ENCODE measurements at places on chromosomes 5 and 9.

GRCh38 chr5:153372425-153373129, 117.9 kb upstream of the GRIA1 start:
- no peak for DNase-seq

DNA sequence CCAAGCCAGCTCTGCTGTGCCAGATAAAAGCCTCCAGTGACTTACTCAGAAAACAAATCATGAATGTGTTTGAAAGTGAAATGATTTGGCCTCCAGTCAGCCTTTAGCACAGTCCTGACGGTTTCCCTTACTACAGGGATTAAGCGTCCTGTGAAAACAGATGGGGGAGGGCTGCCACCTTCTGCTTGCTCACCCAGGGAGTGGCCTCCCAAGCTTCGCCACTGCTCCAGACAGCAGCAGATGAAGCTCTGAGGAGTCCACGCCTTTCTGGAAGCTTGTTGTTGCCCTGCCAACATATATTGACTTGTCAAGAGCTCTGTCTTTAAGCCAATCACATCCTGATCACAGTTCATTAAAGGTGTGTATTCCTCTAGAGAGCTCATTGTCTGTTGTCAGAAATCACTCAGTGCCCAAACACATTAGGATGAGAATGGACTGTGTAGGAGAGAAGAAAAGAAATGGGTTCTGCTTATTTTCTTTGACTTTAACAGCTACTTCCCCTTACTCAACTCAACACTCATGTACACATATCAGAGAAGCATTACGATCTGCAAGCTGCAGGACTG, 4.9 kb upstream of the FYB1 start:
- DNase-seq = no peak

DNA sequence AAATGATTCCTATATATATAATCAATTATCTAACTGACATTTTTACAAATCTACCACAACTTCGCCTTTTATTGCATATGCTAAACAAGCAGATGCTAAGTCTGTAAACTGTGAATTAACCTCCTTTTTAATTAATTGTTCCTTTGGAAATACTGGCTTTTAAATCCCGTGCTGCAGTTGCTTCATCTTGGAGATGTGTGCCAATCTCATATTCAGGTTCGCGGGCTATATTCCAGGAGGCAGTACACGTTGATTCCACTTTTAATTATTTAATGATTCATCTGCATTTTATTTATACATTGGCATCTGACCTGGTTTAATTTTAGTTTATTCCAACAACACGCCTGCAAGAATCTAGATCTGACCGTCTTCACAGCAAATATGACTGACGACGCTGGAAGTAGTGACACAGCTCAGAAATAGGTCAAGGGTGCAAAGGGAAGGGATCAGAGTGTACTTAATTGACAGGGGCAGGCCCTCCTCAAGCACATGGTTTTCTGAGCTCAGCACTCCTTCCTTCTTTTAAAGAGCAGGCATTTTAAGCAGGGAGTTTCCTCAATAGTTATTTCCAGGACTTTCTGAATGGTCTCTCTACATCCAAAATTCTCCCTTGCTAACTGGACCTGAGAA, 125.2 kb downstream of the GLIS3 start:
- DNase-seq = no peak

GRCh38 chr9:127586096-127586495, 26.0 kb upstream of the STXBP1 start:
- no peak for DNase-seq

GRCh38 chr9:72292256-72292682, 72.7 kb downstream of the ZFAND5 start:
- DNase-seq = no peak

- no peak for DNase-seq
Measured at GRCh38 chr5:50766462-50766861, 100.0 kb downstream of the PARP8 start.

DNA sequence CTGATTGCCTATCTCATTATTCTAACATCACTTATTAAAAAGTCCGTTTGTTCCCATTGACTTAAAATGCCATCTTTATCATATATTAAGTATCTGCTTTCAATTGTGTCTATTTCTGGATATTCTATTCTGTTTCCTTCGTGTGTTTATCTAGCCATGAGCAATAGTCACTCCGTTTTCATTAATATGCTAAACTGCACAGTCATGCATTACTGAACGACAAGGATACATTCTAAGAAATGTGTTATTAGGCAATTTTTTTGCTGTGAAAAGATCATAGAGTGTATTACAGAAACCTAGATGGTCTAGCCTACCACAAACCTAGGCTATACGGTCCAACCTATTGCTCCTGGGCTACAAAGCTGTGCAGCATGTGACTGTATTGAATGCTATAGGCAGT, 482.9 kb downstream of the IRX1 start:
- DNase-seq = no peak

DNA sequence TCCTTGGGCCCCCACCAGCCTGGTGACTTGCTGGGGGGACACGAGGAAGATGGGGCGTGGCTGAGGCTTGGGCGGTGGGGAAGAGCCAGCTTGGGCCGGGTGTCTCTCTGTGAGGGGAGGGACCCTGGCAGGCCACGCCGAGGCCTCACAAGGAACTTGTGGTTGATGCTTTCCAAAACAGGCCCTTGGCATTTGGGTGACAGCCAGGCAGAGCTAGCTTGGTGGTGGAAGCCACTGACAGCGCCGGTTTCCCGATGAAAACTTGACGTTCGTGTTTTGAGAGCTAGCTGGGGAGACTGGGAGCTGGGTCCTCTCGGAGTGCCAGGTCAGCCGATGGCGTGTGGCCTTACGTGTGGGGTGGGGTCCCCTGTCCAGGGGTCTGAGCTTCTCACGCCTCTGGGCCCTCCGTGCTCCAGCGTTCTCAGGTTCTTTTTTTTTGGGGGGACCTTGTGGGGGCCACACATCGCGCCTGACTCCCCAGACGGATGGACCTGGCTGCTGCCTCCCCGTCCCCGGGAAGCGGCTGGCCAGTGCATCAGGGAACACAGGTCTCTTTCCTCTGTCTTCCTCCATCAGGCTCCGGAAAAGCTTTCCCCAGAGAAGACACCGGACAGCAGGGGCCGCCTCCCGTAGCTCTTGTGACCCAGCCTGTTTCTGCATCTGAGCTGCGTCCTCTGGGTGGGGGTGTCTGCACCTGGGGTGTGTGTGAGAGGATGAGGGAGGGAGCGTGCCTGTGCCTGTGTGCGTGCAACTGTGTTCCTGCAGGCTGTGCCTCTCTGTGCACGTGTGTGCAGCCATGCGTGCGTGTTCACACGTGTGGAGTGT, 129.3 kb upstream of the LPCAT1 start:
- no peak for DNase-seq

GRCh38 chr9:97632248-97632984, 752 bp downstream of the TSTD2 start:
- DNase-seq = no peak

DNA sequence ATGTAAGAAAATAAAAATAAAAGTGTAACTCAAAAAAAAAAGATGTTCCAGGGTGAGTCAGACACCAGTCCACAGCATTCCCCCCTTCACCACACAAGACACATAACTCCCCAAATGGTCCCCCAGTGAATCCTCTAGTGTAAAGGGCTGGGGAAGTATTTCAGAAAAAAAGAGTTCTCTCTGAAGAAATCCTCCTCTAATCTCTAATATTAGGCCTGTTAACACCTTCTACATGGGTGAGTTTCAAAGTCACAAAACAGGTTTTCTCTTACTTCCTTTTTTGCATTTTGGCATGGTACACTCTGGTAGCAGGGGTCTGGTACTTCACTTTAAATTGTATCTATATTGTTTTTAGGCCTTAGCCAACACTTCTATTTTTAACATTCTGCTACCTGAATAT, 28.2 kb downstream of the RNF145 start:
- DNase-seq = no peak

DNA sequence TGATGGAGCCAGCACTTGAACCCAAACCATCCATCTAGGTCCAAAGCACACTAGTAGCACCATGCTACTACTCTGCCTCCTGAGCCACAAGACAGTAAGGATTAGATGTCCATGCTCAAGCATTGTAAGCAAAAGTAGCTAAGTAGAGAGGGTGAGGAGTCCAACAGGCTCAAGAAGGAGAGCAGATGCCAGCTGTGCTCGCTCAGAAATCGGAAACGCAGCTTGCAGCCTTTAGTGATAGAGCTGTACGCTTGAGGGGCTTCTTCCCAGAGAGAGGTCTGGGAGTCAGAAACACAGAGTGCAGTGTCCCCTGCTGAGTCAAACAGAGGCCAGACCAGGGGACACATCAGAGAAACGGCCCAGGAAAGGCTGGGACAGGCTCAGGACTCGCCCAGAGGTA, 32.7 kb upstream of the GABRP start:
- DNase-seq = no peak
